ENCODE measurements at places on chromosomes 12 and 14.

DNA sequence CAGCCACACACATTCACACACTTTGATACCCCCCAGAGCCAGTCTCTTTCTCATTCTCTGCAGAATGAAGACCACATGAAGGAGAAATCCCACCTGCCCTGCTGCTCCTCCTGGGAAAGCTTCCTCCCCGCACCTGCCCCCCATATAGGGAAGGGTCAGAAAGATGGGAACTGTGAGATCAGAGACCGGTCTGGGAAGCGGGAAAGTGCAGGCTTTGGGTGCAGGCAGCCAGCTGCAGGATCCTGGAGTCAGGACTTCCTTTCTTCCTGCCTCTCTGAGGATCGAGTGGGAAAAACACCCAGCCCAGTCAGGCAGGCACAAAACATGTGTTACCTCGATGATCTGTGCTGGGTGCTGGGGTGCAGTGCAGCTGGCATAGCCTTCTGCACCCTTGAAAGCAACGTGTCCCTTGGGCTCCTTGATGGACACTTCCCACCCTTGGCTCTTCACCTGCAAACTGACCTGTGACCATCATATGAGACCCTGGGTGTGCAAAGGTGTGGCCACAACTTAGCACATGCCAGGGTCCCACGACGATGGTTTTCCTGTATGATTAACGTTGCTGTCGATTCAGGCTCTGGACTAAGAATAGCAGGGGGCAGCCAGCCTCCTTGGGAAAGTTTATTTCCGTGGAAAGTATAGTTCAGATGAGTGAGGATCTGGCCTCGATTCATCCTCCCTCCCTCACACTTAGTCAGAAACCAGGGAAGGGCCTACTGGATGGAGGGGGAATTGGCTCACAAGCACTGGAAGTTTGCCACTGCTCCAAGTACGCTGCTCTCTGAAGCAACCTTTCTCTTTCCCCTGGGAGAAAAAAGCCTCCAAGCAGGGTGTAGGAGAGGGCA, 105.4 kb upstream of the MED13L start:
- peak; percentile 87 for DNase-seq

DNA sequence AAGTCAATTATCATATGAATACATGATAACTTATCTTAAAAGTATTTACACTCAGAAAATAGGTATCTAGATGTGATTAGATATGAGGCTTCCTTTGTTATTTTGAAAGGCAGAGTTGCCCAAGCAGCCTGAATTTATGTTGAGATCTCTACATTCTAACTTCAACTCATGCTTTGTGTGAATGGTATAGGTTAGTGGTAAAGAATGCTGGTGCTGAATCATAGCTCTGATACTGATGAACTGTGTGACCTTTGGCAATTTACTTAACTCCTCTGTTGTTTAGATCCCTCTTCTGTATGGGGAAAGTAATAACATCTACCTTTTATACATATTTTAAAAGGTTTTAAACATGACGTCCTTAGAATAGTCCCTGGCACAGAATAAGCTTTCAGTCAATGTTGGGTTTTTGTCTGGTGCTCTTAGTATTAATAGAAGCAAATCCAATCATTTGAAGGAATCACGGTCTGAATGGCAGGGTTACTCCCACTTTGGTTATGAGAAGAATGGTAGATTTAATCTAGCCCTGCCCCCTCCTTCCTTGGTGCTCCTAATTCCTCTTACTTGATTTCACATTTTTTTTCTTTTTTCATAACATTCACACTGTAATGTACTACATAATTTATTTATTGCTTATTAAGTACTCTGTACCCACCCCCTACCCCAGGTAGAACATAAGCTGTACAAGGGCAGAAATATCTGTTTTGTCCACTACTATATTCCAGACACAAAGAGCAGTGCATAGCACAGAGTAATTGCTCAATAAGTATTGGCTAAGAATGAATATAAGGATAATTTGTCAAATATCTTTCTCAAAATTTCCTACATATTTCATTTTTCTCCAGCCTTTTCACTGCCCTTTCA, 203.3 kb upstream of the KRR1 start:
- no peak for DNase-seq

- DNase-seq: no peak
Measured at GRCh38 chr14:103879570-103880347, 32.4 kb upstream of the PPP1R13B start.

GRCh38 chr12:49889361-49890095, 14.2 kb downstream of the FAIM2 start:
- no peak for DNase-seq

- DNase-seq: peak; percentile 46
Measured at GRCh38 chr12:81261508-81262207, 183.8 kb downstream of the ACSS3 start.

GRCh38 chr12:114799574-114800487, 115.9 kb upstream of the TBX3 start:
- peak; percentile 32 for DNase-seq

GRCh38 chr12:21615431-21615830, 10.8 kb upstream of the GYS2 start:
- DNase-seq: peak; percentile 16

DNA sequence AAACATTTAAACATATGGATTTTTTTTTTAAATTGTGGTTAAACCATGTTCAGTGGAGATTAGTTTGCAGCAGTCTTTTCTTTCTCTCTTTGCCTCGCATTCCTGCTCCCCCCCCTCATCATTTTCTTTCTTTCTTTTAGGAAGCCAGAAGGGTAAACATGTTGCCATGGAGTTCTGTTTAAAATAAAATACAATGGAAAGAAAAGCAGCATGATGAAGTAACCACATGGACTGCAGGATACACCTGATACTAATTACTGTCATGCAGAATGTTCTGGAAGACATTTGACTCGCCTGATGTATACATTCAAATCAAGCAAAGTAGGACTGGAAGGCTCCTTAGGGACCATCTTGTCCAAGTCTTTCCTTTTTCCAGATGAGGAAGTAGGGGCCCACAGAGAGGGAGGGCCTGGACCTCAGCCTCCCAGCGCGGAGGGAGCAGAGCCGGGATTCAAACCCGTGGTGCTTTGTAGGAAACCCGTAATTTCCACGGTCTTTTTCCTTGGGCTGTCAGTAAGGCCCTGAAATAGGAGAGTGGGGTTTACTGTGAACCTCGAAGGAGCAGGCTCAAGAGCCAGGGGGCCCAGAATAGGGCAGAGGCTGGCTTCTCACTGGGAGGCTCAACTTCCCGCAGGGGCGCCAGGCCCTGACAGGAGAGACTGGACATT, 2.4 kb upstream of the MEG3 start:
- DNase-seq: no peak

GRCh38 chr14:98210045-98210672, 1061.8 kb downstream of the BCL11B start:
- DNase-seq: no peak

DNA sequence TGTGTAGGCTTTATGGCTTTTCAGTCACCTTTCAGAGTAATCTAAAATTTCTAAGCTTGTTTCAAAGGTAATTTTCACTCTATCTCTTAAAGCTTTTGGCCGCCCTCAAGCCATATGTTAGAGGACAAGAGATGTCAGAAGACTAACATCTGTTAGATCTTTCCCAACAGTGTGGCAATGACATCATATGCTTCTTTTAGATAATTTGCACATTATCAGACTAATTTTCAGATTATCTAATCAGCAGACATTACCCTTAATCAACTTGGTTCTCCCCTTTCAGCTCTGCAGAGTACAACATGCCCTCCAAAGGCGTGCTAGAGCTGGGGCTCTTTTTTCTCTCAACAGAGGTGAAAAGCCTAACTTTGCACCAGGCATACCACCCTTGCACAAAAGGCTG, 207.1 kb downstream of the DPF3 start:
- no peak for DNase-seq

DNA sequence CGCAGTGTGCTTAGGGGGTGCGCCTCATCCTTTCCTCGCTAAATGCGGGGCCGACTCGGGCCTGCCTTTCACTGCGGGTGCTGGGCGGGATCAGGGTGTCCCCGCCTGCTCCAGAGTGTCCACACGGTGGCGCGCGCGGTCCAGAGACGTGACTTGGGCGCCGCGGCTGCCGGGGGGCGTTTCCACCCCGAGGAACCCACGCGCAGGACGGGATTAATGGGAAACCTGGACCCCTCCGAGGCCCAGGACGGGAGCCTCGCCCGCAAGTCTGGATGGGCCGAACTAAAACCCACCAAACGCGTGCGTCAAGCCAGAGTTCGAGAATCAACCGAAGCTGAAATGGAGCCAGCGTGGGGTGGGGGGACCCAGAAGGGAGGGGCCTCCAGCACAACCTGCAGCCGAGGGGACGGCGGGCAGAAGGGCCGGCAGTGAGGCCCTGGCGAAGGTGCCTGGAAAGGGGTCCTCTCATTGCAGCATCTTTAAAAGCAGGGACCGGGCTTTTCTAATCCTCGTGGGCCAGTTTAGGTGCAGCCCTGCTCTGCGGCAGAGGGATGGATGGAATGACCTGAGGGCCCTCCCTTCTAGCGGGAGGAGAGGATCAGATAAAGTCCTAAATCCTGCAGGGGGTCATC, 93.3 kb downstream of the NINJ2 start:
- DNase-seq: peak; percentile 84

GRCh38 chr12:70258605-70259403, 15.6 kb downstream of the CNOT2 start:
- DNase-seq: no peak

- no peak for DNase-seq
Measured at GRCh38 chr12:67504026-67504425, 144.5 kb upstream of the DYRK2 start.

DNA sequence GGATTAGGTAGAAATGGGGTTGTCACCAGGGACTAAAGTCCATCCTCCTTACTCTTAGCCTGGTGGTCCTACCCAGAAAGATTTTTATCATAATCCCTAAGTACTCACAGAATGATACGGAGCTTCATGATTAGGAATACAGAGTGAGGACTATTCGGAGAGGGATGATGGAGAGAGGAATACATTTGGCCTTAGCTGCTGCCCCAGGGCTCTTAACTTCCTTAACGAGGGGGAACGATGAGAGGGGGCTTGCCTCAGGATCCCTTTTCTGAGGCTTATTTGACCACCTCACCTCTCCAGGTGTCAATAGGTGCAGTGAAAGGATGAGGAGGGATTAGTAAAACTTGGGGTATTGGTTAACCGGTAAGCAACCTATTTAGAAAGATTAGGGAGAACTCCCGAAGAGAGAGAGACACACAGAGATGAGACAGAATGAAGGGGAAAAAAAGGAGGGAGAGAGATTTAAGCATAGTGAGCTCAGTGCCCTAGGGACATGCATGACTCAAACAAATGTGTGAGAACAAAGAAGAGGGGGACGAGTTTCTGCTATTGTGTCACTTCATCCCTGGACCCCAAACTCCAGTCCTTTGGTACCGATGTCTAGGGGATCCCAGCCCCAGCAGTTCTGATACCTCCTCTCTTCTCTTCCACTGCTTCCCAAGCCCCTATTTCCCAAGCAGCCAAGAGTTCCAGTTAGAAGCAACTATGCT, 1.1 kb downstream of the NFE2 start:
- no peak for DNase-seq

- no peak for DNase-seq
Measured at GRCh38 chr14:60963761-60964160, 17.1 kb downstream of the TRMT5 start.

GRCh38 chr12:111024205-111024801, 103.9 kb upstream of the MYL2 start:
- DNase-seq: peak; percentile 50

GRCh38 chr14:97456958-97457357, 659.8 kb downstream of the VRK1 start:
- no peak for DNase-seq

GRCh38 chr12:13816394-13816793, 165.0 kb downstream of the GRIN2B start:
- DNase-seq: no peak

DNA sequence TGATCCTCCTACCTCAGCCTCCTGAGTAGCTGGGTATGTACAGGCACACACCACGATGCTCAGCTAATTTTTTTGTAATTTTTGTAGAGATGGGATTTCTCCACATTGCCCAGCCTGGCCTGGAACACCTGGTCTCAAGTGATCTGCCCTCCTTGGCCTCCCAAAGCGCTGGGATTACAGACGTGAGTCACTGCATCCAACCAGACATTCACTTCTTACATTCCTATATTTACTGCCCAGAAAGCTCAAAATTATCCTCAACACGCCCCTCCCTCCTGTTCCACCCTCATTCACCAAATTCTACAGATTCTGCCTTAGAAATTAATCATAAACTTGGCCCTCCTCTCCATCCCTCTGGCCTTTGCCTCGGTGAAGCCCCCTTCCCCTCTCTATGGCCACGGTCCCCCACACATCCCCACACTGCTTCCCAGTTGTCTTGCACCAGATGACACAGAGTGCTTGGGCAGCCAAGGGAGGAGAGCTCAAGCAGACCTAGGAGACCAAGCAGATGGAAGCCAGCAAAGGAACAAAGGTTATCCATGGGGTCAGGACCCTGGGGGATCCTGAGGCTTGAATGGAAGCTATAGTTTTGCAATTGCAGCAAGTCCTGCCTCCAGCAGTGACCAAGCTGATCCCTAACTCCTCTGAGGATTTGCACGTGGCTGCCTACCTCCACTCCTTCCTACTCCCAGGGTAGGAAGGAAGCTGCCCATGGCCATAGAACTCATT, 213.2 kb upstream of the FOXN3 start:
- no peak for DNase-seq

DNA sequence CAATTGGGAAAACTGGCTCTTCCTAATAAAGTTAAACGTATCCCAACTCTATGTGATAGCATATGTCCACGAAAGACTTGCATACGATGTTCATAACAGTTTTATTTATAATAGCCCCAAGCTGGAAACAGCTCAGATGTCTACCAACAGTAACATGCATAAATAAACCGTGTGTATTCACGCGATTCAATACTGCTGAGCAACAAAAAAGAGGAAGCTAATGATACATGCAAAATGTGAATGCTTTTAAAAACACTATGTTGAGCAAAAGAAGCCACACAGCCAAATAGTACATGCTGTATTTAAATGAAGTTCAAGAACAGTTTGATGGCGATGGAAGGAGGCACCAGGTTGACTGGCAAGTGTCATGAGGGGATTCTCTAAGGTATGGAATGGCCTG, 55.7 kb downstream of the TRIM9 start:
- no peak for DNase-seq

DNA sequence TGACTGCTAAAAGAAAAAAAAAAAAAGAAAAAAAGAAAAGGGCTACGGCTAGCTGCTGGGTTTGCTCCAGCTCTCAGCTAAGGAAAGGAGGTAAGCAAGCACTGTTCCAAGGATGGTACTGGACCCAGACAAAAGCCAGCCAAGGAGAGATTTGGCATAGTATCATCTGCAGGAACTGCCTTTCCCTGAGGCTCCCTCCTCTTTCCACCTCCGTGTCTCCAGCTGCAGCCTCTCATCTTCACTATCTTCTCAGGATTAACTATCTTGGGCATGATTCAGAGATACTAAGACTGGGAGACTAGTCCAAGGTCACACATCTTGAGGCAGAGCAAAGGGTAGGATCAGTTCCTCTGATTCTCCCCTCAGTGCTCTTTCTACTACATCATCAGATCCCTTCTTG, 6.0 kb downstream of the KITLG start:
- peak; percentile 18 for DNase-seq

- DNase-seq: no peak
Measured at GRCh38 chr14:22500954-22501726, 87.9 kb downstream of the DAD1 start.

GRCh38 chr14:85172889-85173477, 357.0 kb upstream of the FLRT2 start:
- no peak for DNase-seq

All from choroid plexus epithelial cell (primary cell).